ENCODE measurements at places on chromosomes 11 and 22. TPM values are rescaled to one million over a fixed set of nuclear protein-coding genes. Genes with fewer than 3 reads are reported as not detected.

The PIM3 gene
- 39.8 TPM for total RNA-seq

The APOA1 gene
- total RNA-seq: not detected

The SHANK2 gene
- 1.0 TPM for total RNA-seq

The MUC5B gene
- total RNA-seq: not detected

The CASTOR1 gene
- 12.6 TPM for total RNA-seq

The GGT1 gene
- total RNA-seq: 2.2 TPM

The TBX1 gene
- under 0.01 TPM for total RNA-seq

The MFRP gene
- total RNA-seq: not detected

The LINC01488 gene
- total RNA-seq: not detected

The CRYAB gene
- total RNA-seq: 20.0 TPM

The MYO7A gene
- not detected for total RNA-seq

The OOSP2 gene
- not detected for total RNA-seq

The ANO5 gene
- under 0.01 TPM for total RNA-seq

The SPA17 gene
- 25.2 TPM for total RNA-seq

The SERPIND1 gene
- not detected for total RNA-seq

The SUSD2 gene
- total RNA-seq: 3.1 TPM

The TKFC gene
- 23.7 TPM for total RNA-seq

The POTEH gene
- not detected for total RNA-seq

The OR6A2 gene
- total RNA-seq: not detected

The RELA gene
- 43.6 TPM for total RNA-seq

The ELF5 gene
- total RNA-seq: not detected

Data from bronchus fibroblast of lung (primary cell).